Activated CD4-positive, CD25-positive, alpha-beta regulatory T cell treated with anti-CD3 and anti-CD28 coated beads, Interleukin-2, amount 50 U/mL, for 16 hours (primary cell): ENCODE measurements at places on chromosomes 4 and X.

DNA sequence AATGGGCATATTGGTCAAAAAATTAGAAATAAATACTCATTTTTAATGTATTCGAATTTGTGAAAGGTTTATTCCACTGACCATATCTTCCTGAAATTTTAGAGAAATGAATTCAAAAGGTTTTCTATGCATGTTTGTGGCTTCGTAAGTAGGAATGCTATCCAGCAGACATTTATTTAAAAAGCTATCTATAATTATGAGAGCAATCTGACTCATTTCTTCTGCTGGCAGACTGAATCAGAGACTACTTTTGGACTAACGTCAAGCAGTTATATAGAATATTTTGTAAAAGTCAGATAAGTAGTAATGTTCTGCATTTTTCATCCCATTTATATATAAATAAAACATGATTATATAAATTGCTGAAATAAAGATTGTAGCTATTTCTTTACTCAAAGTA, 125.0 kb downstream of the SPCS3 start:
- no peak for DNase-seq

- no peak for DNase-seq
Measured at GRCh38 chr4:38861791-38862190, 5.2 kb upstream of the TLR6 start.

DNA sequence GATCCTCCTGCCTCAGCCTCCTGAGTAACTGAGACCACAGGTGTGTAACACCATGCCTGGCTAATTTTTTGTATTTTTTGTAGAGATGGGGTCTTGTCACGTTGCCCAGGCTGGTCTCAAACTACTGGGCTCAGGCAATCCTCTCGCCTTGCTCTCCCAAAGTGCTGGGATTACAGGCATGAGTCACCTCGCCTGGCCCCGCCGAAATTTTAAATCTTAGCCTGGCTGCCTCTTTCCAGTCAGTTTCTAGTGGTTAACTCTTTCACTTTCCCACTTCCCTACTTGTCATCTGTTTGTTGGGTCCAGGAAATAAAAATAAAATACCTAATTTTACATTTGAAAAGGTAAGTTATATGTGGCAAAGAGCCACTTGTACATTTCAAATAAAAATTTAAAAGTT, 62.4 kb downstream of the TMEM165 start:
- no peak for DNase-seq

- DNase-seq: no peak
Measured at GRCh38 chr4:168633064-168633463, 136.2 kb downstream of the PALLD start.

- no peak for DNase-seq
Measured at GRCh38 chr4:125010796-125011503, 298.4 kb upstream of the ANKRD50 start.

DNA sequence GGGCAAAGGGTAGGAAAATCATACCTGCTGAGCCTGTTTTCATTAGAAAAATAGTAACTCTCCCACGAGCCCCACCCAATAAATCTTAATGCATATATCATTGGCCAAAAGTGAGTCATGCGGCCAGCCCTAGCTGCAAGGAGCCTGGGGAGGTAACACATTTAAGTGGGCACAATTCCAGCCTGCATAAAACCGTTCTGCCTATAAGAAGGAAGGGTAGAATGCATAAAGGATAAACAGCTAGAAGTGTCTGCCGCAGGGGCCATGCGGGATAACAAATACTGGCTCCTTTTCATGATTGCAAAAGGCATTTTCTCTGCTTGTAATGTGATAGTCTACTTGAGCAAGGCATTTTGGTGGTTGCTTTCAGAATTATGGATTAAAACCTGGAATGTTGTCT, 37.1 kb downstream of the EFHC2 start:
- DNase-seq: no peak

DNA sequence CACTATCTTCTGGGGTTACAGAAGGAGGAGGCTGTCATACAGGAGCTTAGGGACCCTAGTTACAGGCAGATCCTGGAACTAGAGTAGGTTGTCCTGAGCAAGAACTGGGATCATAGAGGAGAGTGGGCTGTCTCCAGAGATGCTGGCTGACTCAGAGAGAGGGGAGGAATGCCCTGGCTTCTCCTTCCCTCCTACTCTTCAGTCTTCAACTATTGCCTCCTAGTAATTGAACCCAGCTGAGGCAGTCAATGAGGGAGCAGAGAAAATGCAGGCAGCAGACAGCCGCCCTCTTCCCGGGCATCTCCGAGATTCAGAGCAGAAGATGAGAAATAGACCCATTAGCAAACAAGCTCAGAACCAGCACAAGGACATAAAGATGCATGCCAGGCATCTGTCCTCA, 118.3 kb upstream of the PDE5A start:
- DNase-seq: no peak

DNA sequence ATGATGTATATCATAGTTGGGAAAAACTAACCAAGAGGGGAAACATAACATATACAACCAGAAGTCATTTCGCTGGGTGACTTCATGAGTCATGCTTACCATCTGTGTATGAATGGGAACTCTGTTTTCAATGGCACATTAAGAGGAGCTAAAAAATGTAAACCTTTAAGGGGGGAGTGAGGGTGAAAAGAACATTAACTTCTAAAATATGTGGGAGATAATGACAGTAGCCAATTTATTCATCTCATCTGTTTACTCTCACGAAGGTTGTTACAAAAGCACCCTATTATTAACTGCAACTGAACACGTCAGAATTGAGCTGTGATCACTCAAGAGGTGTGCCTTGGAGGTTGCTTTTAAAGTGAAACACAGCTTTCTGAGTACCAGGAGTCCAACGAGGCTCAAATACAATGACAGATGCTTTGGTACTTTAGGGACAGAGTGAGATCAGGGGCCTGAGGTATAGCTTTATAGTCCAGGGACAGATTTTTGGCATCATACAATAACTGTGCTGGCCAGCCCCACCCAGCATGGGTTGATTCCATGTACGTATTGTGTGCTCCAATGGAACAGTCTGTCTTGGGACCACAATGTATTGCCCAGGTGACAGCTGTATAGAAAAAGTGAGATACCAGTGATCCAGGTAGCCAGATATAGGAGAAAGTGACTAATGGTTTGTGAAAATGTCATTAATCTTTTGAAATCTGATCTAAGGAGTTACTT, 107.3 kb downstream of the AMMECR1 start:
- no peak for DNase-seq

DNA sequence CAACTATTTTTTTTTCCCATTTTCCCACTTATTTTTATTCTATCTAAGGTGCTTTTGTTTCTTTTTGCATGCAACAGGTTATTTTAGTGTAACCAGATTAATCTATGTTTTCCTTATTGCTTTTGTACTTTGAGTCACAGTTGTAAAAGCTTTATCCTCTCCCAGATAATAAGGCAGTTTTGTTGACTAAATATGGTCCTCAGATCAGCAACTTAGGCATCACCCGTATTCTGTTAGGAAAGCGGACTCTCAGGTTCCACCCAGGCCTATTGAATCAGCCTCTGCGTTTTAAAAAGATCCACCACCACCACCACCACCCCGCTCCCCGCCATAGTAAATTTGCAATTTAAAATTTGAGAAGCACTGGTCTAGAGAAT, 58.6 kb upstream of the USP9X start:
- no peak for DNase-seq

DNA sequence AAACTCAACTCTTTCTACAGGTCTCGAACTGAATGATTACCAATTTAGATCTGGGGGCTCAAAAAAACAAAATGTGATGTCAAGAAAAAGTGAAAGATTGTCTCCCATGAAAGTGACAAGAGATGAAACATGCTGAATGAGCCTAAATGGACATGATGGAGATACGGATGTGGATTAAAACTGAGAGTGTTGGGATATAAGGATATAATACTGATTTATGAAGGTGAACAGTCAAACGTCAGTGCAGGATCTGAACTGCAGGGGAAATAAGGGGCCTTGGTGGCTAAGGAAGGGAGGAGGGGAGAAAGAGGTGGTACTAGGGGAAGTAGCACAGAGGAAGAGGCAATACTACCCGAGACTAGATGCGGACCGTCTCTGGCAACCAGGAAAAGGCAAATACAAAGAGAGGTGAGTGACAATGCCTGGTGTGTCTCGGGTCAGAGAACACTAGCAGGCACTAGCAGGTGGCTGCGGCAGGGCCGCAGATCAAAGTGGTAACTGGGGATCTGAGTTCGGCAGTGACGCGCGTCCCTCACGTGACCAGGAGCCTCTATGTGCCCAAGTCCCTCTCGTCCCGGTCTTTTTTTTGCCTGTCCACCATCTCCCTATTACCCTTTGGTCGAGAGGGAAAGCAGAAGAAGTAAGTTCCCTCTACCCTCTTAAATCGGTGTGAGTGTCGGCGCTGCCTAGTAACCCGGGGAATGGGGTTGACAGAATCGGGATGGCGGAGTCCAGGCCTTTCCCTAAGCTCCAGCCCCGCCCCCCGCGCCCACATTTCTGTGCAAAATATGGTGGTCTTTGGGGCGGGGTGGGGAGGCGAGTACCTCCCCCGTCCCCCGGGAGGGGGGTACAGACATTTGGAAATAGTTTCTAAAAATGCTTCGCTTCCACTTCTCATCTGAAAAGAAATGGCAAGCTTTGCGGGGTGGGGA, at the start of gene TCEAL1:
TSS of gene TCEAL1 (plus strand) at position 590 of the 932 bp plus-strand sequence. CDS start 942 bp downstream, outside the sequence.
- no peak for DNase-seq

- DNase-seq: no peak
Measured at GRCh38 chrX:80817002-80817401, 7.3 kb upstream of the BRWD3 start.

GRCh38 chrX:20382518-20383297, 116.0 kb upstream of the RPS6KA3 start:
- DNase-seq: no peak

GRCh38 chr4:10949039-10949733, 264.6 kb upstream of the CLNK start:
- no peak for DNase-seq

DNA sequence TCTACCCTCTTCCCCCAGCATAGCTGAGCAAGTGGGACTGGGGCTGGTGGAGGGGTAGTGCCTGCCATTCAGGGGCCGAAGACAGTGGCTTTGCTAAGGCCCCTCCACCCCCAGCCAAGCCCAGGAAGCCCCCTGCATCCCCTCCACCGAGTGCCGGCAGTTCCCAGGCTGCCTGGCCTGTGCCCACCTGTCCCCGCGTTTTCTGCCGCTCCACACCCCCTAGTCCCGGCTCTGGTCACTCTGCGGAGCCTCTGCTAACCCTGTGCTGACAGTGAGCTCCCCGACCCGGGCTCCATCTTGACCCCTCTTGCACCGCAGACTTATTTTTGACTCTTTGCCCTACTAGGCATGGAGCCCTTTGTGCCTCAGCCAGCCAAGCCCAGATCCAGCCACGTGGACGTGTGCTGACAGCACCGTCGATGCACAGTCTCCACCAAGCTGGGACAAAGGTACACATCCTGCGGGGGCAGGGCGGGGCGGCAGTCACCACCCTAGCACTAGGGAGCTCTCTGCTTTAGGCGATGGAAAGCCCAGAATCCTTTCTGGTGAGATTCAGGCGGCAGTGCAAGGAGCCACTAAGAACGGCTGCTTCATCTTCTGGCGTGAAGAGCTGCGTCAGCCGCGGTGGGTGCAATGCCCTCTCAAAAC, 96.6 kb downstream of the PHKA2 start:
- no peak for DNase-seq

GRCh38 chrX:50470103-50471031, at the start of gene DGKK:
TSS of gene DGKK (minus strand) at chrX:50470825. CDS start at chrX:50470678, 147 bp downstream.
- no peak for DNase-seq

DNA sequence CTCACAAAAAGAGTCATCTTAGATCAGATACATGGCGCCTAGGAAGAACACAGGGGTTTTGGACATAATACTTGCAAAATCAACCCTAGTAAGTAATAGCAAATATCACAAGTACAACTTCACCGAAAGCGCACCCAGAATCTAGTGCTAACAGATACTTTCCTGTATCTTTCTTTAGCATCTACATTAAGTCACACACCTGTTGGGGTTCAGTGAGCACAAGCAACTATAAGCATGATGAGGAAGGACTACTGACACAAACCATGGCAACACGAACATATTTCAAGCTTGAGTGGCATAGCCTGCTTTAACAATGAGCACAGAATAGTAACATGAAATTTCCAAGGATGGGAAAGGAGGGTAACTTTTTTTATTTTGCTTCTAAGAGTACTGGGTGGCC, 116.1 kb downstream of the GPC3 start:
- no peak for DNase-seq

DNA sequence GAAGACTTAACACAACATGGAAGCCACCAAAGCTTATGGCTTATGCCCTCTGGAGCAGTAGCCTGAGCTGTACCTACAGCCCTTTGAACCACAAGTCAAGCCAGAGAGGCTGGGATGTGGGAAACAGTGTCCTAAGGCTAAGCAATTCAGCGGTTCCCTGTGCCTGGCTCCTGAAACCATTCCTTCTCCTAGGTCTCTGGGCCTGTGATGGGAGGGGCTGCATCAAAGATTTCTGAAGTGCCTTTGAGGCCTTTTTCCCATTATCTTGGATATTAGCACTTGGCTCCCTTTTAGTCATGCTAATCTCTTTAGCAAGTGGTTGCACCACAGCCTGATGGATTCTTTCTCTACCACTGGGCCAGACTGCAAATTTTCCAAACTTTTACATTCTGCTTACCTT, 140.5 kb upstream of the NUDT10 start:
- no peak for DNase-seq

GRCh38 chr4:52861879-52862616, at the start of gene RASL11B:
TSS of gene RASL11B (plus strand) at chr4:52862317. CDS start at chr4:52862508, 191 bp downstream.
- peak; percentile 59 for DNase-seq

DNA sequence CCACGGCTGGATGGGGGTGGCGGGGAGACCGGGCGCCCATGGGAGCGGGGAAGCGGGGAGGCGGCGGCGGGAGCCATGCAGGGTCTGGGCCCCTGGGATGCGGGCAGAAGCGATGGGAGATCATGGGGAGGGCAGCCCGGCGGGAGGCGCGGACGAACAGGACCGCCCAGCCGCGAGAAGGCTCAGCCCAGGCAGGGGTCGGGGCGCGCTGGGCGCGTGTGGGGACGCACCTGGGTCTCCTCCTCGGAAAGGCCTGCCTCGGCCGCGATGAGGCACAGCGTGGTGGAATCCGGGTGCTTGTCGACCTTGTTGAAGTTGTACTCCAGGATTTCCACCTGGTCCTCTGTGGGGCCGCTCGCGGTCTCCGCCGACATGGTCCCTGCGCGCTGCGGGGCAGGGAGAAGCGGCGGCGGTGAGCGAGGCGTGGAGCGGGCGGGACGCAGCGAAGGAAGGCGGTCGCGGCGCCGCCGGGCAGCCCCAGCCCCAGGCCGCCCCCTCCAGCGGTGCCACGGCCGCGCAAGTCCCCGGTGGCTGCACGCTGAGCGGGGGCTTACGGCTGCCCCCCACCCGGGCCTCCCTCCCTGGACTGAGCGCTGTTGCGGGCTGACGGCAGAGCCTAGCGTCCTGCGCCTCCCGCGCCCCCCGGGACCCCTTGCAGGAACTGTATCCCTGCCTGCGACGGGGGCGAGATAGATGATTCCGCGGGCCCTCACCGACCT, 25.3 kb downstream of the HOPX start:
- DNase-seq: no peak

DNA sequence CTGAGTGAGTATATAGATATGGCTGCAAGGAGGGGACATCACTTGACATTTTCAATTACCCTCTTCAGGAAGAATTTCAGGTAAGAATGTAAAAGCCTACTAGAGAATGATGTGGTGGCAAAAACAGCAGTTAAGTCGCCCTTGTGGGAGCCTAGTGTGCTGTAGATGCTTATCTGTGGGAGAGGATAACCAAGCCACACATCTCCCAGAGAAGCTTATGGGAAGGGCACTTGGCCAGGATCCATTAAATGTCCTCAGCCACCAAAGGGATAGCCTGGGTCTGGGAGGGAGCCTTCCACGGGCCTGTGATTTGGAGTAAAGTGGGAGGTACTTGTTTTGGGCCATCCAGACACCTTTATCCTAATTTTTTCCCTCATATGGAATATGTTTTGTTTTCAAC, 41.3 kb upstream of the BCLAF3 start:
- no peak for DNase-seq
